Activated CD4-positive, alpha-beta T cell treated with anti-CD3 and anti-CD28 coated beads, Interleukin-2, amount 50 U/mL, for 16 hours (primary cell): ENCODE measurements at places on chromosomes 7 and 10.
A peak's percentile ranks its signal among the peaks of the same experiment; 100 is the strongest.

- DNase-seq, result no peak
Observed at GRCh38 chr7:6536262-6537260, 14.7 kb downstream of the GRID2IP start.

DNA sequence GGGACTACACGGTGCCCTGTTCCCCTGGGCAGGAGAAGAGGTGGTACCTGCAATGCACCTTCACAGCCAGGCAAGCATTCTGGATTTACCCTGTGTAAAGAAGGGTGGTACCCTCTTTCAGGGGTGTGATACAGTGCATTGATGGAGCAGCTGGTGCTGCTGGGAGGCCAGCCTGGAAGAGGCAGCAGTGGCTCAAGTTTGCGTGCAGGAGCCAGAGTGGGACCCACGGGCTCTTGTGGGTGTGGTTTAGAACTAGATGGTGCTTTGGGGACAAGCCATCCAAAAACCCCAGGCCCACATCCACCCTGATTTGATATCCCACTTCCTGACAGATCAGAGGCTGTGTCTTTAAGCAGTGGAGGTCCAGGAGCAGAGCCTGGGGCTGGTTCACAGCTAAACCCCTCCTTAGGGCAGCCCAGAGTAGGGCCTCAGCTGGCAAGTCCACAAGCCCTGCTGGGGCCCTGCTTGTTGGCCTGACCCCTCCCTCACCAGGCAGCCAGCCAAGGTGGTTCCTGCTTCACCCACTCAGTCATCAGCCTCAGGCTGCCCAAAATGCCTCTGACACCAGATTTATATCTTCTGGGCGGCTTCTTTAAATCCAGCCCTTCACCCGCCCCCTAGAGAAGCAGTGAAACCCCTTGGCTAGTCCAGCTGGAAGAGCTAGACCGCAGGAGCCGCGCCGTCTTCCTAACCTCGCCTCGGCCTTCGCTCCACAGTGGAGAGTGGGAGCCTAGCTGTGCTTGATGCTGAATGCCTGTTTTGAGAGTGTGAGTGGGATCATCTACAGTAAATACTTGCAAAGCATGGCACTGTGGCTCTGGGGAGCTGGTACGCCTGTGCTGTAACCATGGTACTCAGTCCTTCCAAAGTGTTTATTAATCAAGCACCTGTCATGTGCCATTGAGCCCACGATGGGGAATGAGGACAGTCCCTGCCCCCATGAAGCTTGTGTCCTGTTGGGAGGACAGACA is 1.4 kb upstream of the ASIC3 start:
- no peak for DNase-seq

- DNase-seq, result no peak
Observed at GRCh38 chr10:856416-857157, 74.9 kb downstream of the LARP4B start.

- no peak for DNase-seq
Observed at GRCh38 chr7:119254742-119255141, 1018.2 kb upstream of the KCND2 start.

- DNase-seq, result no peak
Observed at GRCh38 chr10:15049533-15049932, 5.8 kb downstream of the OLAH start.

DNA sequence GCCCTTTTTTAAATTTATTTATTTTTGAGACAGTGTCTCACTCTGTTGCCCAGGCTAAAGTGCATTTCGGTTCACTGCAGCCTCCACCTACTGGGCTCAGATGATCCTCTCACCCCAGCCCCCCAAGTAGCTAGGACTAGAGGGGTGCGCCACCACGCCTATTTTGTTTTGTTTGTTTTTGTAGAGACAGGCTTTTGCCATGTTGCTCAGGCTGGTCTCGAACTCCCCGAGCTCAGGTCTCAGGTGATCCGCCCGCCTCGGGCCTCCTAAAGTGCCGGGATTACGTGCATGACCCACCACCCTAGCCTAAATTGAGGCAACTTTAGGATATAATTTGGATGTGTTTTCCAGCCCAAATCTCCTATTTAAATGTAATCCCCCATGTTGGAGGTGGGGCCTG is 805 bp downstream of the ZNF736 start:
- DNase-seq, result no peak

DNA sequence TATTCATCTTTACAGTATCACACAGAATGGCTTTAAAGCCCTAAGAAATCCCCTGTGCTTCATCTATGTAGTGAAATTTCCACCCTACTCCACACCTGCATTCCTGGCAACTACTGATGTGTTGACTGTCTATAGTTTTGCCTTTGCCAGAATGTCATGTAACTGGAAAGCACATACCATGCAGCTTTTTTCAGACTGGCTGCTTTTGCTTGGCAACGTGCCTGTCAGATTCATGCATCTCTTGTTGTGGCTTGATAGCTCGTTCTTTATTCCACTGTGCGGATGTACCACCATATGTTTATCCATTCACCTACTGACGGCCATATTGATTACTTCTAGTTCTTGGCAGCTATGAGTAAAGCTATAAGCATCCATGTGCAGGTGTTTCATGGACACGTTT is 30.6 kb downstream of the RBM17 start:
- DNase-seq, result no peak

DNA sequence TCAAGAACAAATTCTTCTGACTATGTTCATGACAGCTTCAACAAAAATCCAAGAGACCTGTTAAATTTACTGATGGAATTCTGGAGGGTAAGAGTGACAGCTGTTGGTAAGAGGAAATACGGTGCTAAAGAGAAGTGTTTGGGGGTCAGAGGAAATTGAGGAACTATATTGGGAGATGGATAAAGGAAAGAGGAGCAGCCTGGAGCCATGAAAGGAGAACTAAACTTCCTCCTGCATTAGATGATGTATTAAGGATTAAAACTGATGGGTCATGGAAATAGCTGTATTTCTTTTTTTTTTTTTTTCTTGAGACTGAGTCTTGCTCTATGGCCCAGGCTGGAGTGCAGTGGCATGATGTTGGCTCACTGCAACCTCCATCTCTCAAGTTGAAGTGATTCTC is 95.3 kb downstream of the HERPUD2 start:
- DNase-seq, result no peak

DNA sequence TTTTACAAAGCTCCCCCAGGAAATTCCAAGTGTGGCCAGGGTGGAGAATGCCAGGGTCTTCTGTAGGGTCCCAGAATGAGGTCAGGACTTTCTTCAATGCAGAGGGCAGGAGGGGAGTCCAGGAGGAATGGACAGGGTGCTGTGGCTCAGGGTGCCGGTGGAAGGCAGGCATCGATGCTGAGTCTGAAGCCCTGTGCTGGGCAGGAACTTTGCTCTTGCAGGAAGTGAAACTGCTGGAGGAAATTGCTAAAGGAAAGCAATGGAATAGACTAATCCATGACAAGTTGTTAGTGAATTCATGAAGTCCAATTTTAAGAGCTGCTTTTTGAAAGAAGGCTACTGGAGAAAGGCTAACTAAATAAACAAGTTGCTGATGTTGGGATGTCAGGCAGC is 14.8 kb downstream of the PTPRE start:
- DNase-seq, result no peak

DNA sequence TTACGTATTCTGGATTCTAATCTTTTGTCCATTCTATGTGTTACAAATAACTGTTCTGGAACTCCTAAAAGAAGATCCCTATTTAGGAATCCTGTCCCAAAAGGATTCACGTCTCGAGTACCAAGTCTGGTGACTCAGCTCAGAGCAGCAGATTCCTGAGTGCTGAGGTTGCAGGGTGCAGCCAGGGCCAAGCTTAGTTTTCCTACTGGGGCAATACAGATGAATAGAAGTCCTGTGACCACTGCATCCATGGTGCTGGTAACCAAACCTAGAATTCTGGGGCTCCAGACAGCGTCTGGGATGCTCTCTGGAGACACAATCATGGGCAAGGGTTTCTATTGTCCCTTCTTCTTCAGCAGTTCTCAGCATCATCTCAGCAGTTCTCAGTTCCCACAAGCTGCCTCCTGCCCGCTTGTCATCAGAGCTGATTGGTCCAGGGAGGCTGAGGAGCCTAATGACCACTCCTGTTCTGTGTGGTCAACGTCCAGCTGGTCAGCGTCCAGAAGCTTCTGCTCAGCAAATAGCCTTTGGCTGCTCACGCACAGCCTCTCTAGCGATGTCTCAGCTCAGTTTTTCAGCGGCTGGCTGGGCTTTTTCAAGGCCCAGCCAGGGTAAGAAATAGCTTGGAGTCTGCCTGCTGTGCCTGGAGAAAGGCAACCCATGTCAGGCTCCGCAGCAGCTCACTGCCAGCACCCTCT is 50.4 kb upstream of the C7orf33 start:
- DNase-seq, result no peak

DNA sequence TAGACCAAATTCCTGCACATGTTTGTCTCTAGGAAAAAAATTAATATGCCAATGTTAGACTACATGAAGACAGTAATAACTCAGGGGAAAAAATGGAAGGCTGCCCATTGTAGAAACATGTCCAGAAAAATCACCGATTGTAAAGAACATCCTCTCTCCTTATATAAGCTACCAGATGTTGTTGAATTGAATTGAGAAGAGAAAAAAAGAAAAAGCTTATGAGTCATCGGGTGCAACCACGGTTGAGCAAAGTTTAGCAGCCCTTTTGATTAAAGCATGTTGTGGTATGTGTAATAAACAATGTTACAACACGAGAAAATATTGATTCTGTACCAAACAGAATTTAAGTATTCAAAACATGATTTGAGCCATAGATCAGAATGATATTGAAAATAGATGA is 102.3 kb upstream of the ARHGAP21 start:
- peak; percentile 50 for DNase-seq

DNA sequence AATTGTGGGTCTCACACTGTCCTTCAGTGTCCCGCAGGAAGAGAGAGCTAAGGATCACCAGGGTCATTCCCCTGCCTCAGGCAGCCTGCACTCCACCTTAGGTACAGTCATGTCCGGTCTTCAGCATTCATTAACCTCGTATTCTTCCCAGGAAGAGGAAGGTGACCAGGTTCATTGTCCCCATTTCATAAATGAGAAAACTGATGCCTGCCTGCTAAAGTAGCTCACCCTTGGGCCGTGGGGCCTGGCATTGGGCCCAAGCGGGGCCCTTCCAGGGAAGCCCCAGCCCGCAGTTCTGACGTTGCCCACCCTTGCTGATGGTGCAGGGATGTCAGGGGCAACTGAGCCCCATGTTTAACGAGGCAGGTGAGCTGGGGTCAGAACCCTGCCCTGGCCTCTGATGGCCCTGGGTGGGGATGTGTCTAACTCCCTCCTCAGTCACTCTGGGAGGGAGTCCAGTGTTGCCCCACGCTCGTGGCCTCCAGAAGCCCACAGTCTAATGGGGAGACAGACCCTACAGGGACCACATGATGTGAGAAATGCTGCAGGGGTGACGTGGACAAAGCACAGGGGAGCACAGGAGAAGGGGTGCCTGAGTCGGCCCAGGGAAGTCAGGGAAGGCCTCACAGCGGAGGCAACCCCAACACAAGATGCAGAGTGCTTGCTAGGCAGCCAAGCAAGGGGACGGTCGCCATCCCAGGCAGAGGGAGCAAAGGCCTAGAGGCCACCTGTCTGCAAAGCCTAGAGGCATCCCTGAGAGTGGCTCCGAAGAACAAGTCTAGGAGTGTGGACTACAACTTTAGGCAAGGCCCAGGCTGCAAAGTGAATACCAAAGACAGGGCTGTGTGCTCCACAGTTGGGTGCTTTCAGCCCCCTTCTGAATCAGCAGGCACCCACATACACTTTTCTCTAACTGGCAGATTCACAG is 25.1 kb downstream of the DDIT4 start:
- no peak for DNase-seq

GRCh38 chr10:129788215-129788614 is 175.9 kb downstream of the EBF3 start:
- DNase-seq, result no peak

GRCh38 chr10:16887565-16887964 is 70.3 kb upstream of the RSU1 start:
- no peak for DNase-seq

DNA sequence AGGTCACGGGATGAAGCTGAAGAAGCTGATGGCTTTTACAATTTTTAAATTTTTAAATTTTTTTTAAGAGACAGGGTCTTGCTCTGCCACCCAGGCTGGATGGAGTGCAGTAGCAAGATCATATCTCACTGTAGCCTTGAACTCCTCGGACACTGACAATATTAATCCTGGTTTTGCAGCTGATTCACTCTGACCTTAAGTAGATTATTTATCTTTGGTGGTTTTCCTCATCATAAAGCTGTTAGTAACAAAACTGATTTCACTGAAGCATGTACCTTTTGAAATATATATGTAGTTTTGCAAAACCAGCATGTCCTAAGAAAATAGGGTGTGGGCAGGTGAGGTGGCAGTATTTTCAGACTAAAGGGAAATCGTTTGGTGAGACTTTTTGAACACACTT is 56.0 kb downstream of the DYNC2I1 start:
- no peak for DNase-seq

DNA sequence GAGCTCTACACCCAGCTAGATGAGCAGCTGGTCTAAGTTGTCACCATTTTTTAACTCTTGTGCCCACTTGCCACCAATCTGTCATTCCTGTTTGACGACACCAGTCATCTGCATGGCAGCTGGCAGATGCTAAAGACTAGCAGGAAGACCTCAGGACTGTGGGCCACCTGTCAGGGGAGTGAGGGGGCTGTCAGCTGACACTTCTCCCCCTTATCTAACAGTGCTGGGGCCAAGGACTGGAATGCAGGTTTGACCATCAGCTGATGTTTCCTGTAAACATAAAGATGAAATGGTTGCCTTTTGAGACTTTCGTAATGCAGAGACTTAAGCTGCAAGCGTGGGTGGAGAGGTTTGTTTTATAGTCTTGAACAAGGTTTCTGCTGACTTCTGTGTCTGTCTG is 93.5 kb downstream of the WNT2 start:
- no peak for DNase-seq

DNA sequence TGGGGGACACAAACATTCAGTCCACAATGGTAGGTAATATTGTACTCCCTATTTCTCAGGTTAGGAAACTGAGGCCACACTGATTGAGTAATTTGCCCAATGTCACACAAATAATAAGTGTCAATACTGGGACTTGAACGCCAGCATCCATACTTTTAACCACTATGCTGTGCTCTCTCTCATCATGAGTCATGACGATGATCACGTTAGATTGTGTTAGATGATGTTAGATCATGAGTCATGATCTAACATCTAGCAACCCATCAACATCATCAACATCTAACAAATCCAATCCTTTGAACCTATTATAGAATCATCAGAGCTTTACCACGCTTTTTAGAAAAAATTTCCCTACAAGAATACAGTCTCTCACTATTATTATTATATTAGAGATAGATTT is 28.1 kb upstream of the HERPUD2 start:
- DNase-seq, result peak; percentile 82

- DNase-seq, result no peak
Observed at GRCh38 chr10:113131613-113132261, 181.7 kb downstream of the TCF7L2 start.

GRCh38 chr7:158842486-158842885 is 13.2 kb upstream of the ESYT2 start:
- no peak for DNase-seq
